Diencephalon (tissue), 1 donor: ENCODE measurements at places on chromosomes 11 and 22. TPM values are rescaled to one million over a fixed set of nuclear protein-coding genes. Genes with fewer than 3 reads are reported as not detected.

CCDC116 gene
- 0.23 TPM for total RNA-seq

RAG2 gene
- total RNA-seq: not detected

DERL3 gene
- total RNA-seq: 1.6 TPM

MPEG1 gene
- 3.0 TPM for total RNA-seq

TEX54 gene
- not detected for total RNA-seq

MS4A6A gene
- total RNA-seq: 2.5 TPM

MS4A3 gene
- total RNA-seq: 1.6 TPM
